ENCODE measurements at places on chromosomes 6 and 20.

GRCh38 chr6:82568290-82568993 is 204.8 kb downstream of the TPBG start:
- DNase-seq = peak; percentile 29

GRCh38 chr6:146785001-146785585 is 186.3 kb downstream of the ADGB start:
- DNase-seq = no peak

DNA sequence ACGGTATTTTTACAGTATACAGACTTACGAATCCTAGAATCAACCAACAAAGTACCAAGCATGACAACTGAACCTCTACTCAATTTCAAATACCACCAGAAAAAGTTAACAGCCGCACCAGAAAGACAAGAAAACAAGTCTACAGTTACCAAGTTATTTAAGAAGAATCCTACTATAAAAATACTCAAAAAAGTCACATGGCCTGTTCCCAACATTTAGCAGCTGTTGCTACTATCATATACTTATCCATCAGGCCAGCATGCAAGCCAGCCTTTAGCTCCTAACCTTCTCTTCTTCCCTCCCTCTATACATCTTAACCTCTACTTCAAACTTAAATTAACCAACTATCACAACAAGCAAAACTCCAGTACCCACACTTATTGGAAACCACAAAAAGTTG is 1.9 kb downstream of the SYNCRIP start:
- DNase-seq = no peak

GRCh38 chr6:26122402-26122792 is 35.2 kb downstream of the HFE start:
- peak; percentile 39 for DNase-seq

DNA sequence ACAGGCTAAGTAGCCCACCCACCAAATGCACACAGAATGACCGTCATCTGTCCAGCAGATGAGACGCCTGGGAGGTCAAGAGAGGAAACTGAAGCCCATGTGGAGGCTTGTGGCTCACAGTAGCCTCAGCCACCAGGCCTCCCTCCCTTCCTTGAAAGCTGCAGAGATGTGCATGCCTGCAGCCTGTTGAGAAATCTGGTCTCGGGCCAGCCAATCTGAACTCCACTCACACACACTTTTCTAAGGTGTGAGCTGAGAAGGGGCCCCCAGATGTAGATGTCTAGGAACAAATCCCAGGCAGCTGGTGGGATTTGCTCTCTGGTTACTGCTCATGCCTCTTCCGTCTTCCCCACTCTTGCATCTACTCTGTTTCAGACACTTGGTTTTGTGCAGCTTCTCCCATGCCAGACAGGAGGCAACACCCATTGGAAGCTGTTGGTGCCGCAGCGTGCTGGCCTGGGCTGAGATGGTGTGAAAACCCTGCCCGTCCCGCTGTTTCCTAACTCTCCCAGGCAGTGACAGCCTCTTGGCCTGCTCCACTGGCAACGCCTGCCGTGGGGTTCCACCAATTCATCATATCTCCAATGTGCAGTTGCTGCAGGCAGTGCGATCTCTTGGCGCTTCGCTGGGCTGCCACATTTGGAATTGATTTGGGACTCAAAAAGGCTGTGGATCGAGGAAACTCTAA is 24.1 kb upstream of the PAX1 start:
- peak; percentile 67 for DNase-seq

DNA sequence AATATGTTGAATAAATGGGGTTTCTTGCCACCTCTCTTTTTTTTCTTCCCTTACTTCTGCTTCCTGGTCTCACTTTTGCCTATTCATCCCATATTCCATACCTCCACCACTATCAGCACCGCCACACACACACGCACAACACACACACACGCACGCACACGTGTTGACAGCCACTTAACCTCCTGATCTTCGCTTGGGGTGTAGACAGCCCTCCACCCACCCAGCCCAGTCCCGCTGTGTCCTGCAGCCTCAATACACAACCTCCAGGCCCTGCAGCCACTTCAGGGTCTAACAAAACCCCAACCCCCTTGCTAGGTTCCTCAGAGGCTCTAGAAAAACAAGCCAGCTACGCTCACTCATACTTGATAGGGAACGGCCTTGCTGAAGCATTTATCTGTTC is 72.3 kb downstream of the LINC00237 start:
- DNase-seq = no peak

GRCh38 chr6:165884813-165885765 is 222.0 kb upstream of the PDE10A start:
- DNase-seq = peak; percentile 86
